ENCODE measurements at places on chromosomes 2 and 18.

DNA sequence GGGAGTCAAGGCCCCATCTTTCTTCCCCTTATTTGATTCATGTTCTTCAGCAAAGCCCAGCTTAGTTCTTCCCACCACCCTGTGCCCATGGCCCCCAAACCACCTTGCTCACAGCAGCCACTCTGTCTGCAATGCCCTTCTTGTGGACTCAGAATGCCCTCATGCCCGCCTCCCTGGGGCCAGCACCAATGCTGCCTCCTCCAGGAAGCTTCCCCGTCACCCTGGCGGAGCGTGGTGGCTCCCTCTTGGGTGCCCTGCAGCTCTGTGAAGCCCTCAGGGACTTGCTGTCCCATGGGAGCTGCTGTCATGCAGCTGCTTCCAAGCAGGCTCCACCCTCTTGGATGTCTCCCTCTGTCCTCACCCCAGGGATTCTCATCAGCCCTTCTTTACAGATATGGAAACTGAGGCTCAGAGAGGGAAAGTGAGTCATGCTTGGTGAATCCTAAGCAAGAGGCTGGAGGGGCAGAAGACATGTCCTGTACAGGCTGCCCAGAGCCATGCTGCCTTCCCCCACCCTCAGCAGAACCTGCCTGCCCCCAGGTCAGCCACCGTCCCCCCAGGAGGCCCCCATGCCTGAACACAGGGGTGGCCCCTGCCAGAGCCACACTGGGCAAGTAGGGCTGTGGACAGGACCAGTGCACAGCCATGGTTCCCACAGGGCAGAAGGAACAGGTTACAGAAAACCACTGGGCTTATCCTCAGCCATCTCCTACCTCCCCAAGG is 11.8 kb upstream of the DUSP2 start:
- DNase-seq = no peak

DNA sequence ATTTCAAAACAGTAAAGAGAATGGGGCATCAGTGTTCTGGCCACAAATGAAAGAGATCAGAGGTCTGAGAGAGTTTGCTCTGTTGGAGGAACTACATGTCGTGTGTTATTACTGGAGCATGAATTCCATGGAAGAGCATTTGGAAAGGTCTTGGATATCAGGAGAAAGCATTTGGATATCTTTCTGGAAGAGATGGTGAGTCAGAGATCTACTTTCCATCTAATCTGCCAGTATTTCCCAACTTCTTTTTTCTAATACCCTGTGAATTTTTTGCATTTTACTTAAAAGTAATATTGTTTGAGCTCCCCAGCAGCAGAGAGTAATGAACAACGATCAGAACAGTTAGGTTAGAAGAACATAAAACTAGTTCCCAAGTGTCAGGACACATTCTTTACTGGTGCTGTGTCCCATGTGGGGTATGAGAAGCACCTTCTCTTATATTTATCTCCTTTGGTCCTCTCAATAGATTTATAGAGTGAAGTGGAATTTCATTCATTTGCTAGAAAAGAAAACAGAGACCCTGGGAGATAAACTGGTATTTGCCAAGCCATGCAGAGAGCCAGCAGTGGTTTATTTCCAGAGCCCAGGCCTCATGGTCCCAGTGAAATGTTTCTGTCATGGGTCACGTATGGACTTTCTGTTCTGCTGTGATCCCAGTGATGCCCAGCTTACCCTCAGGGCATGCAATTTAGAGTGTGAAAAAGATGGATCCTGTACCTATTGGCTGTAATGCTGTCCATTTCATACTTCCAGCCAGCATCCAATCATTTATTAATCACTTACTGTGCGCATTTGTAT is 130.8 kb upstream of the NT5C1B start:
- peak; percentile 27 for DNase-seq

DNA sequence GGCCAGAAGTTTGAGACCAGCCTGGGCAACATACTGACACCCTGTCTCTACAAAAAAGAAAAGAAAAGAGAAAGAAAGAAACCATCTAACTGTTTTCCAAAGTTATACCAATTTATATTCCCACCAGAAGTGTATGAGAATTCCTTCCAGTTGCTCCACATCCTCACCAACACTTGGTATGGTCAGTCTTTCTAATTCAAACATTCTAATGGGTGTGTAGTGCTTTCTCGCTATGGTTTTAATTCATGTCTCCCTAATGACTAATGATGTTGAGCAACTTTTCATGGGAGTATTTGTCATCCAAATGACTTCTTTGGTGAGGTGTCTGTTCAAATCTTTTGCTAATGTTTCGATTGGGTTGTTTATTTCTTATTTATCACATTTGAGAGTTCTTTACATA is 10.5 kb upstream of the B3GNT7 start:
- no peak for DNase-seq

GRCh38 chr18:36572135-36572856 is 256.5 kb downstream of the TPGS2 start:
- DNase-seq = peak; percentile 38

GRCh38 chr2:143686585-143687164 is 557.5 kb downstream of the ARHGAP15 start:
- no peak for DNase-seq

- peak; percentile 32 for DNase-seq
These were observed 680.7 kb downstream of the EPHA4 start for GRCh38 chr2:220891405-220891804.

GRCh38 chr2:54360055-54360792 is 95.9 kb upstream of the SPTBN1 start:
- peak; percentile 42 for DNase-seq

DNA sequence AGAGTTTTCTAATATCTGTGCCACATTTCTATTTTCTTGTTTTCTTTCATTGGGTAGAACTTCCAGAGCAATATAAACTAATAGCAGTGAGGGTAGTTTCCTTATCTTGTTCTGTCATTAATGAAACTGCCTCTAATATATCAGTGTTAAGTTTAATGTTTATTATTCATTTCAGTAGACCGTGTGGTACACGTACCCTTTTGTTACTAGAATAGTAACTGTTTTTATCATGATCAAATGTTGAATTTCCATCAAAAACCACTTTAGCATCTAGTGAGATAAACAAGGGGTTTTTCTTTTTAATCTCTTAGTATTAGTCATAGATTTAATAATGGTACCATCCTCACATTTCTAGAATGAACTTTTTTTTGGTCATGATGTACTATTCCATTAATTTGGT is 16.0 kb downstream of the DGUOK start:
- DNase-seq = no peak

Measured in ELF-1 (cell line).